Natural killer cell (primary cell): ENCODE measurements at places on chromosomes 1 and 21. TPM values are rescaled to one million over a fixed set of nuclear protein-coding genes. Genes with fewer than 3 reads are reported as not detected.
A peak's percentile ranks its signal among the peaks of the same experiment; 100 is the strongest.

GRCh38 chr21:37862536-37862935, 53.7 kb downstream of the KCNJ6 start:
- no peaks in the 10 kb centered on the region for H3K4me1 ChIP-seq
- H3K27ac ChIP-seq, result no peak overlapping the region
- no peaks in the 10 kb centered on the region for H3K36me3 ChIP-seq
- no peak for DNase-seq
- H3K4me3 ChIP-seq, result no peak overlapping the region

DNA sequence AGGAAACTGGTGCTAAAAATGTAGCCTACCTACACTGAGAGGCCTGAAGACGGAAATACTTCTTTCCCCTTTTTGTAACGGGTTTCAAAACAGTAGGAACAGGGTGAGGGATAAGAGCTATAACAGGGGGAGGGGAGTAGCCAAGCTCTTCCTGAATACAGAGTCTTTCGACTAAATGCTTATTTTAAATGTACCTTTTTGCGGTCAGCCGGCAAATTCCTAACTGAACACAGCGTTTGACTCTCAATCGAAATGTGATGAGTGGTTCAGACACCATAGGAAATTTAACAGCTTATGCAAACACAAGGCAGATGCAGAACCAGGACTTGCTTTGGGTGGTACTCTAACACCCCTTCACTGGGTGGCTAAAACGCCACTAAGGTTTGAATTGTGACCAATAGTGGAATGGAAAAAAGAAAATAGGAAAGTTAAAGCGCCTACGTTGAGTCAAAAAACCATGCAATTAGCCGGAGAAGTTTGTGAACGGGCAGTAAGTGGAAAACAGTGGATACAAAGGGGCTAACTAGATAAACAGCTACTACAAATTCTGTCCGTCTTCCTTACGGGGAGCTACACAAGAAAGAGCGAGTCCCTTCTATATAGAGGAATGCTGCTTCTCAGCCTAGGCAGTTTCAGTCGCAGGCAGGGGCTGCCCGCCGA, 1.7 kb downstream of the EGLN1 start:
- DNase-seq, result no peak
- no peaks in the 10 kb centered on the region for H3K36me3 ChIP-seq
- H3K27me3 ChIP-seq, result no peaks in the 10 kb centered on the region

DNA sequence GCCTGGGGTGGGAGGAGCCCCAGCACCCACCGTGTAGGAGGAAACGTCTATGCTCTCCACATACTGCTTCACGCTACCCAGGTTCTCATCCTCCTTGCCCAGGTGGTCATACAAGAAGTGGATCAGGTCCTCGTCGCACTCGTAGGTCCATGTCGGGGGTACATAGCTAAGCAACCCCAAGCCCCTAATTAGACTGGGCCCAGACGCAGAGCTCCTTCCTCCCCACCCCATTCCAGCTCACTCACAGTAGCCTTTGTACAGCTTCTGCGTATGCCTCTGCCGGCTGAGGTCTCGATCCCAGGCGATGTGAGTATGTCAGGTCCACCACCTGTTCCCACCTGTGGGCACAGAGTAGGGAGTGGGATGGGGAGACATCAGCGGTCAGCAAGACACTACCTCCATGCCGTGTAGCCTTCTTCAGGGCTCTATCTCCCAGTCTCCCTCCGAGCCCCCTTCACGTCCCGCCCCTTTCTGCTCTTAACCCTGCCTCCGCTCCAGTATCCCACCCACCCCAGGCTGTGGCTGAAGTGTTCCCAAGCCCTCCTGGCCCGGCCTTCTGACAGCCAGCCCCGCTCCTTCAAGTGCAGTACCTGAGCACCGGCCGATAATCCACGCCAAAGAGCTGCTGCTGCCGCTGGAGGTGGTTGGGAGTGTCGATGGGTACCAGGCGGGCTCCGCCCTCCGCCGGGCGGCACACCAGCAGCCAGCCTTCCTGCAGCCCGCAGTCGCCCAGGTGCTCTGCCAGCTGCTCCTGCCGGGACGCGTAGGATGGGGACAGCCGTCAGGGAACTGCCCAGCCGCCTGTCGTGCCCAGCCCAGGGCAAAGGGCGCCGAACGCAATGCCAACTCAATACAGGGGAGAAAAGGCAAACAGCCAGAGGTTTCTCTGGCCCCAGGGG, 919 bp downstream of the HECTD3 start:
- peak; percentile 56 for DNase-seq
- peaks cover 41% of the 10 kb centered on the region for H3K36me3 ChIP-seq
- H3K27ac ChIP-seq, result peak overlapping the region; percentile 9

GRCh38 chr1:36420836-36421317, 23.2 kb upstream of the LSM10 start:
- H3K27me3 ChIP-seq, result no peaks in the 10 kb centered on the region
- no peaks in the 10 kb centered on the region for H3K36me3 ChIP-seq
- DNase-seq, result peak; percentile 85

The PFKFB2 gene
- 8.5 TPM for total RNA-seq

DNA sequence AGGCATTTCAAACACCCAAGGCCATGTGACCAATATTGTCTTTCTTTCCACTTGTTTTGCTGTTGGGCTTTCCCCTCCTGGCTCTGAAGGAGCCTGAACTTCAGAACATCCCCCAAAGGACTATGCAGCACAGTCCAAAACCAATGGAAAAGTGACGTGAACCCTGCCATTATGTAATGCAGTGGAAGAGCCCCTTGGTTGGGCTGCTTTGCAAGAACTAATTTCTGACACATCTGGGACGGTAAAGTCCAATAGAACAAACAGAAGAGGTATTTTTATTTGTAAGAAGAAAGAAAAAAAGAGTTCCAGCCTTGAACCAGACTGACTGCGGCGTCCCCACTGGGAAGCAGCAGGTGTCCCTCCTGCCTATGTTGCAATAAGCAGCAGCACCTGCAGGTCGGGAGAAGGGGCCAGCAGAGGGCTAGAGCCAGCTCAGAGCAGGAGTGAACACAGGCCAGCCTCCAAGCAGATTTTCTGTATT, 116.7 kb downstream of the CDC7 start:
- DNase-seq, result peak; percentile 37
- H3K27ac ChIP-seq, result no peak overlapping the region
- no peaks in the 10 kb centered on the region for H3K36me3 ChIP-seq

GRCh38 chr1:110151175-110151669, 928 bp downstream of the SLC6A17 start:
- DNase-seq, result no peak
- peaks cover 18% of the 10 kb centered on the region for H3K27me3 ChIP-seq
- no peaks in the 10 kb centered on the region for H3K36me3 ChIP-seq
- no peak overlapping the region for H3K27ac ChIP-seq
- no peak overlapping the region for H3K4me3 ChIP-seq

GRCh38 chr21:25735646-25736597, 1.1 kb downstream of the GABPA start:
- H3K4me3 ChIP-seq, result peak overlapping the region; percentile 79
- peaks cover 4% of the 10 kb centered on the region for H3K4me1 ChIP-seq
- DNase-seq, result no peak
- no peaks in the 10 kb centered on the region for H3K27me3 ChIP-seq
- peak overlapping the region; percentile 92 for H3K27ac ChIP-seq

DNA sequence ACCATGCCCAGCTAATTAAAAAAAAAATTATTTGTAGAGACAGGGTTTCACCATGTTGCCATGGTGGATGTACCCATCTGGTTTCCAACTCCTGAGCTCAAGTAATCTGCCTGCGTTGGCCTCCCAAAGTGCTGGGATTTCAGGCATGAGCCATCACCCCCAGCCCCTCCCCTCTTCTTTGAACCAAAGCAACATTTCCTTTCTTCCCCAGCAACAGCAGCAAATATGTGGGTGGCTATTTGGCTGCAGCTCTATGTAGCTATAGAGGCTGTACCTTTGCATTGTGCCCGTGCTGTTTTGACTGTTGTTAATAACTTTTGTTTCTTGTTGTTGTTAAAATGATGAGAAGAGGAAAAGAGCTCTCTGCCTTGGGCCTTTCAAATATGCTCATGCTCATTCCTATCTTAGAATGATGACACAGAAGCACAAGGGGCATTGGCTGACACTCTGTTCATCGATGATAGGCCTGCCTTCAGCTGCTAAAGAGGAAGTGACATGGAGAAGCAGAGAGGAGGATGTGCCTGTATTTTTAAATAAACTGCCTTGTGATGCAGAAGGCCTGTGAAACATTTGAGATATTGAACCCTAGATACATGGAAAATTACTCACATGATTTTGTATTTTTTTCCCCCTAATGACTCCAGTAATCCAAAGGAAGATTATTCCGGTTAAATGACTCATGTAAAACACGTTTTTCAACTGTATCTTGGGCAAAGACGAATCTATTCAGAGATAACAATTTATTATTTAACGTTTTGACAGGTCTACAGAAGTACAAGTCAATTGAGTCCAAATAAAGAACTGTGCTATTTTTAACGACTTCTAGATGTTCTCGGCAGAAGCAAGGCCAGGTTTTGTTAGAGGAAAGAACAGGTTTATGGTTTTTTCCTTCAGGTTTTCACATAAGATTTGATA, 20.5 kb upstream of the XPR1 start:
- no peaks in the 10 kb centered on the region for H3K36me3 ChIP-seq
- no peaks in the 10 kb centered on the region for H3K27me3 ChIP-seq
- H3K4me3 ChIP-seq, result no peak overlapping the region
- H3K4me1 ChIP-seq, result no peaks in the 10 kb centered on the region
- no peak overlapping the region for H3K27ac ChIP-seq

The BGLAP gene
- 1.6 TPM for total RNA-seq

DNA sequence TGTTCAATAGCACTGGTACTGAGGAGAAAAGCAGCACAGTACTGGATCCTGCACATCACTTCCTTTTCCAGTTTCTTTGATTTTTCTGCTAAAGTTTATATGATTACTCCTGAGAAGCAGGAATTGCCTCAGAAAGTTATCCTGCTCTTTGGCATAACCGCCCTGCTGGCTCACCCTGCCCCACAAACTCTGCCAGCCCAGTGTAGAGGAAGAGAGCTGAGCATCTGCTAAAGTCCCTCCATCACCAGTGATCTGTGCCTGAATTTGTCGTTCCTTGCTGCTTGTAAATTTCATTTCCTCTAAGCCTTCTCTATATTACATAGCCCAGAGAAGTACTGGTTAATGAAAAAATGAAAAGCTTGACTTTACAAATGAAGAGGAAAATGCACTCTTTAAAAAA, 87.0 kb upstream of the C1orf21 start:
- no peak overlapping the region for H3K27ac ChIP-seq
- no peaks in the 10 kb centered on the region for H3K4me1 ChIP-seq
- H3K4me3 ChIP-seq, result no peak overlapping the region
- no peak for DNase-seq
- H3K36me3 ChIP-seq, result no peaks in the 10 kb centered on the region

- H3K4me1 ChIP-seq, result peaks cover 4% of the 10 kb centered on the region
- no peak for DNase-seq
- no peak overlapping the region for H3K27ac ChIP-seq
- H3K36me3 ChIP-seq, result no peaks in the 10 kb centered on the region
Measured at GRCh38 chr21:33959680-33960079, 44.1 kb upstream of the ATP5PO start.

The ILDR2 gene
- total RNA-seq, result 2.4 TPM

DNA sequence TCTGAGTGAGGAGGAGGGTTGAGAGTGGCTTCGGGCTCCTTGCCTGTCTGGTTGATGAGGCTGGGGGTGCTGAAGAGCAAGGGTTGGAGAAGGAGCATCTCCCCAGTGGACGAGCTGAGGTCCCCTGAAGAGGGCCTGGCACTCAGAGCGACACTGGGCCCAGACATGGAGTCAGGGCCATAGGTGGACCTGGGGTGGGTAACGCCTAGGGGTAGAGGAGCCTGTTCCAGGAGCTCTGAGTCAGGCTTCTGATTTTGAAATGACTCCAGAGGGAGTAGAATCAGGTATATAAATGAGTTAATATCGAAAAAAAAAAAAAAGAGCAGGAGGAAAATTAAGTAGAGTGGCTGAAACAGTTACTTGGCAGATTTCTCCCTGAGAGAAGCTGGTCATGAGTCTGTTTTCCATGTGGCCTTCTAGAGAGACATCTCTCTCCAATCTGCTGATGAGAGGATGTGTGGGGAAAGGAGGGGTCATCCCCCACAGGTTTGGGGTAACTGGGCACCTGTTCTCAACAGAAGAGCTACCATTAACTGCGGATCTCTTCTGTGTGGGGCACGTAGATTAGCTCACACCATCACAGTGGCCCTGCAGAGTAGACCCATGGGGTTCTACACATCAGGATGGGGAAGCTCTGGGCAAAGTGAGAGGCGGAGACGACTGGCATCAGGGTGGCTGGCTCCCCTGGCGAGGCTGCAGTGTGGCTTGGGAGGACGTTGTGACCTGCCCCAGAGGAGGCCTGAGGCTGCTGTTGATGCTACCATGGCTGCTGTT, 115.5 kb downstream of the DHRS3 start:
- H3K4me1 ChIP-seq, result no peaks in the 10 kb centered on the region
- H3K4me3 ChIP-seq, result no peak overlapping the region
- peaks cover 25% of the 10 kb centered on the region for H3K36me3 ChIP-seq
- H3K27ac ChIP-seq, result no peak overlapping the region
- H3K27me3 ChIP-seq, result no peaks in the 10 kb centered on the region
- DNase-seq, result no peak

DNA sequence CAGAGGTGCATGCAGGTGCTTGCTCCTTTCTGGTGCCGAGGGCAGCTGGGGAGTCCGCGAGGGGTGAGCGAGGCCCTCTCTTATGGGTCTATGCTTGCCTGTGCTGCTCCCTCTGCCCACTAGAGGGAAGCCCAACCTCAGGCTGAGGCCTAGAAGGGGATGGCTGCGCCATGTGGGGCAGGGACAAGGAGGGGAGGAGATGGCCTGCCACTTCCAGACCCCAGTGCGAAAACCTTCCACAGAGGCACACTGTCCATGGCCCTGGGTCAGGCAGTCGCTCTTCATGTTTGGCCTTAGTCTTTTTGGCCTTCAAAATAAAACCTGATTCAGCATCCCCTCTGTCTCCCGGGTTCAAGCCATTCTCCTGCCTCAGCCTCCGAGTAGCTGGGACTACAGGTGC, 14.0 kb downstream of the RHBG start:
- no peaks in the 10 kb centered on the region for H3K36me3 ChIP-seq
- H3K27ac ChIP-seq, result no peak overlapping the region
- peak; percentile 76 for DNase-seq
- H3K4me3 ChIP-seq, result no peak overlapping the region
- H3K4me1 ChIP-seq, result peaks cover 9% of the 10 kb centered on the region

GRCh38 chr1:118978914-118979701, 9.0 kb downstream of the TBX15 start:
- no peaks in the 10 kb centered on the region for H3K4me1 ChIP-seq
- H3K27ac ChIP-seq, result no peak overlapping the region
- DNase-seq, result no peak
- H3K4me3 ChIP-seq, result no peak overlapping the region
- no peaks in the 10 kb centered on the region for H3K36me3 ChIP-seq

The FAM78B gene
- total RNA-seq, result not detected

DNA sequence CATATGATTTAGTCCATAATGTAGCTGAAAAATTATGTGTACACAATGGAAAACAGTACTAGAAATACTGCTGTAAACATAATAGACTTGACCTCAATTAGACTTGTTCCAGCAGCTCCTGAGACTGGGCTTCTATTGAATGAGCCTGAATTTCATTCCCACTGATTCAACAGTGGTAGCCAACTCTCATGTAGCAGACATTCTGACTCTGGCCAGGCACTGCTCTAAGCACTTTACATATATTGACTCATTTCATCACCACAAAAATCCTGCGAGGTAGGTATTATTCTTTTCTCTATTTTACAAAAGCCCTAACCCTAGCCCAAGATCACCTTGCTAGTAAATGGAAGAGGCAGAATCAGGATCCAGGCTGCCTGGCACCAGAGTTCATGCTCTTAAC, 12.8 kb upstream of the CTSS start:
- H3K27me3 ChIP-seq, result no peaks in the 10 kb centered on the region
- H3K27ac ChIP-seq, result no peak overlapping the region
- H3K4me1 ChIP-seq, result no peaks in the 10 kb centered on the region
- DNase-seq, result no peak
- H3K36me3 ChIP-seq, result no peaks in the 10 kb centered on the region
